ENCODE measurements at places on chromosomes 3 and 15.
A peak's percentile ranks its signal among the peaks of the same experiment; 100 is the strongest.

GRCh38 chr3:49661281-49661680 lies 12.9 kb upstream of the APEH start:
- no peak for DNase-seq

DNA sequence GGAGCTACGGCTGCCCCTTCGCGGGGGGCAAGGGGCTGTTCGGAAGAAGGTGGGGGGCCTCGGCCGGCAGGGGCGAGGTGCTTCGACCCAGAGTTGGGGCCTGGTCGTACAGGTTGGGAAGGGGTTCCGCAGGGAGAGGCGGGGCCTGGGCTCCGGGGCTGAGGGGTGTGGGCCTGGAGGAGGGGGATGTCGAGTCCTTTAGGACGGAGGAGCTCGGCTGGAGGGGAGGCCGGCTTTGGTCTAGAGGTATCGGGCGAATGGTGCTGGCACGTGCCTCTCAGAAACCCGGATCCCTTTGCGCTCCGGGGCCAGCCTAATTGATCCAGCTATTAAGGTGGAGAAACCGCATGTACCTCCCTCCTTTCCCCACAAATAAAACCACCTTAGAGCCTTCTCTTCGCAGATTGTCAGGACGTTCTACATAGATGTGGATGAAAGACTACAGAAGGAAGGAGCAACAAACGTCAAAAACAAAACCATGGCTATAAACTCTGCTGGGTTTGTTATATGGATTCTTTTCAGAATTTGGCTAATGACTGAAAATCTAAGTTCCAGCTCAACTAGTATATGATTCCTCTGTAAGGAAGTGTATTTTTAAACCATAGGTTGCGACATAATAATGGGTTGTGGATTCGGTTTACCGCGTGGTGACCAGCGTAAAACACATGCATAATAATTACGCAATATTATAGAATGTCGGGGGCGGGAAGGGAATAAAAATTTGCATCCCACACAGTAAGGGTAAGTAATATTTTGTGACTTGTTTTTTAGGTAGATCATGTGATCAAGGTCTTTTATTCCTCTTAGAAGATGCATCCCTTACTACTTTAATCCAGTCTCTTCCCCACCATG lies 644 bp upstream of the NGLY1 start:
- no peak for DNase-seq

DNA sequence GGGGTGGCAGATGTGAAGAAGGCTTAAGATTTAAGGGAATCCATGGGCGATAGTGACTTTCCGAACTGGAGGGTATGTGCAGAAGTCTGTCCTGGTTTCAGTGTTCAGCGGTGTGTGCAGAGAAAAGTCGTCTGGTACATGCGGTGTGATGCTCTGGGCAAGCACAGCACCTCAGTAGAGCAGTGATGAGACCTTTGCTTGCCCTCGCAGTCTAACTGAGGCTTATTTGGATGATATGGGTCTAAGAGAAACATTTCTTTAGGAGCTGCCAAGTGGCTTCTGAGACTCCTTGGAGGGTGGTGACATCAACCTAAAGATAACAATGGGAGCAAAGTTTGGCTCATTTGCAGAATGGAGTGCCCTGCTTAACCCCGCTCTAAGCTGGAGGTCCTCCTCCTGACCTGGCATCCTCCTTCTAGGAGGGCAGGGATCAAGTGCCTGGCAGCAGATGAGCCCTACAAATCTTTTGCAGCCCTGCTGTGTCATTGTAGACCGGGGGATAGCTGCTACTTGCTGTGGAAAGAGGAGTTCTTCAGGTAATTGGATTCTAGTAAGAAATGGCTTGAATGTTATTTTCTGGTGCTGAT lies 228.1 kb upstream of the AZI2 start:
- DNase-seq: no peak

DNA sequence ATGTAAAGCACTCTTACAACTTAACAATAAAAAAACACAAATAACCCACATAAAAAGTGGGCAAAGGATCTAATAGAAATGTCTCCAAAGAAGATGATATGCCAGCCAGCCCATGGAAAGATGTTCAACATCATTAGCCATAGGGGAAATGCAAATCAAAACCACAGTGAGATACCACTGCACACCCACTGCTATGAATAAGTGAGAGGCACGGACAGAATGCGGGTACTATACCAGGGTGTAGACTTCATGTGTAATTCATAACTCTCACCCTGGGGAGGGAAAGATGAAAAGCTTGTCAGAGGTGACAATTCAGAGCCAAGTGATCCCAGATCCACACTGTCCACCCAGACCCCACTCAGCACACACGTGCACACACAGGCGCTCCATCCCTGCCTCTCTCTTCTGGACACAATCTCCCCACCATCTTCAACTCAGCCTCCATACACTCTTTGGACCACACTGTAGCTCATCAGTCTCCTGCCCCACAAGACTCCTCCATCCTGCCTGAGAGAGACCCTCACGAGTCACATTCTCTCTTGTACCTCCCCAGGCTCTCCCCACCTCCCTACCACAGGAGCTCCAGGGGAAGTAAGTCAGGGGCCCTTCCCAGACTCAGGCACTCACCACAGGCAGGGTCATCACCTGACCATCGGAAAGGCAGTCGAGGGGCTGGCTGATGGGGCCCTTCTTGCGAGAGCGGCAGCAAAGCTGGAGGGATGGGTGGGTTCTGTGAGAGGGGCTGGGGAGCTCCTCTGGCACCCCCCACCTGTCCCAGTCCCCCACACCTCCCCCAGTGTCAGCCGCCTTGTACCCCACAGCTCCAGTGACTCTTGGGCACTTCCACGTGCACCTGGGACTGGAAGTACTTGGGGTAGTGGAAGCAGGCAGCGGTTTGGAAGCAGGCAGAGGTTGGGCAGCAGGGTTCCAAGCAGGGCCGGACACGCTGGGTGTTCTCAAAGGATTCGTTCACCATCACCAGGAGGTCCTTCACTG lies 21.3 kb downstream of the PLA2G4E start:
- DNase-seq: no peak

- no peak for DNase-seq
Measured at GRCh38 chr3:38154625-38155255, 10.6 kb upstream of the OXSR1 start.

DNA sequence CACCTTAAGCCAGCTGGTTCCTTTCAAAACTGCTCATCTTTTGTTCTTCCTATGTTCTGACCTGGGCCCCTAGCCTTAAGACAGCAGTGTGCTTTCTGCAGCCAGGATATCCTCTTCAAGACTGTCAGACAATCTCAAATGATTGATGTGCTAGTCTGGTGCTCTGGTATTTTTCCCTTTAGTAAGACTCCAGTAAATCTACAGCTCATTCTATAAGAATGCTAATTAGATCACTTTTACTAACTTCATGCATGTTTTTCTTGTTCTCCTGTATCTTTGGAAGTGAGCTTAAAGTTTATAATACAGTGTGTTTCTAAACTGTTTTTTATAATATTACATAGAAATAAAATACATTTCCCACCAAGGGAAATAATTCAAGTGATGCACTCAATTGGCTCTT lies 220.9 kb upstream of the NANOGP8 start:
- DNase-seq: no peak

DNA sequence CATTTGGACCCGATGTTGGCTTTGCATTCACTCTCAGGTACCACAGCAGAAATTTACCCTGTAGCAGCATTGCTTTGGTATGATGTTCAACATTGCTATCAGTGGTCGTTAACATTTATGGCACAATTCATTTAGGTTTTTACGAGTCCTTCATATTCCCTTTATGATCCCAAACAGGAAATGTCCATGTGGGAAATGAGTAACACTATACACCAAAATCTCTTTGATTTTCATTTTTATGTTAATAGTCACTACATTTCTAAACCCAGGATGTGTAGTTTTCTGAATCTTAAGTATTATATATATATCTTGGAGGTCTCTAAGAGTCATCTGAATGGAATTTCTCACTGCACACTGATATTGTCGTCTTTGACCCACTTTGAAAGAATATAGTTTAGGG lies 78.5 kb upstream of the RBMS3 start:
- DNase-seq: no peak

GRCh38 chr3:82824491-82824890 lies 1063.0 kb upstream of the GBE1 start:
- DNase-seq: no peak

GRCh38 chr15:80494351-80494751 lies 90.2 kb downstream of the ARNT2 start:
- no peak for DNase-seq

DNA sequence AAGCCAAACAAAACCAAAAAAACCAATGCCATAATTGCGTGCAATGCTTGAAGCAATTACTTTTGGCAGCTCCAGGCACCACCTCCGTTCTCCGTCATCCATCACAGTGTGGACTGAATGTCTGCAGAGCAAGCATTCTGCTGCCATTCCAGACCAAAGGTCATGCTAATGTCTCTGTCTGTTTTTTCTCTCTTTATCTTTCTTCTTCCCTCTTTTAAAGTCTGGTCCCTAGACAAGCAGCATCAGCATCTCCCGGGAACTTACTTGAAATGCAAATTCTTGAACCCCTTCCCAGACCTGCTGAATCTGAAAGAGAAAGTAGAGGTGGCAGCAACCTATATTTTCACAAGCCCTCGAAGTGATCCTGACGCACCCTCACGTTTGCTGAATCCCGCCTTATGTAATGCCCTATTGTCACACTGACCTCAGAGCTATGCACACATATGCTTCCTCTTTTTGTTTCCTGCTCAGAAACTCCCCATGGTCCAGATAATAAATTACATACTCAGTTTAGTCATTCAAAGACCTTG lies 297.3 kb upstream of the PROK2 start:
- DNase-seq: no peak

- DNase-seq: no peak
Measured at GRCh38 chr3:143065364-143065763, 54.2 kb upstream of the CHST2 start.

- DNase-seq: no peak
Measured at GRCh38 chr15:92069308-92070250, 216.1 kb downstream of the SLCO3A1 start.

DNA sequence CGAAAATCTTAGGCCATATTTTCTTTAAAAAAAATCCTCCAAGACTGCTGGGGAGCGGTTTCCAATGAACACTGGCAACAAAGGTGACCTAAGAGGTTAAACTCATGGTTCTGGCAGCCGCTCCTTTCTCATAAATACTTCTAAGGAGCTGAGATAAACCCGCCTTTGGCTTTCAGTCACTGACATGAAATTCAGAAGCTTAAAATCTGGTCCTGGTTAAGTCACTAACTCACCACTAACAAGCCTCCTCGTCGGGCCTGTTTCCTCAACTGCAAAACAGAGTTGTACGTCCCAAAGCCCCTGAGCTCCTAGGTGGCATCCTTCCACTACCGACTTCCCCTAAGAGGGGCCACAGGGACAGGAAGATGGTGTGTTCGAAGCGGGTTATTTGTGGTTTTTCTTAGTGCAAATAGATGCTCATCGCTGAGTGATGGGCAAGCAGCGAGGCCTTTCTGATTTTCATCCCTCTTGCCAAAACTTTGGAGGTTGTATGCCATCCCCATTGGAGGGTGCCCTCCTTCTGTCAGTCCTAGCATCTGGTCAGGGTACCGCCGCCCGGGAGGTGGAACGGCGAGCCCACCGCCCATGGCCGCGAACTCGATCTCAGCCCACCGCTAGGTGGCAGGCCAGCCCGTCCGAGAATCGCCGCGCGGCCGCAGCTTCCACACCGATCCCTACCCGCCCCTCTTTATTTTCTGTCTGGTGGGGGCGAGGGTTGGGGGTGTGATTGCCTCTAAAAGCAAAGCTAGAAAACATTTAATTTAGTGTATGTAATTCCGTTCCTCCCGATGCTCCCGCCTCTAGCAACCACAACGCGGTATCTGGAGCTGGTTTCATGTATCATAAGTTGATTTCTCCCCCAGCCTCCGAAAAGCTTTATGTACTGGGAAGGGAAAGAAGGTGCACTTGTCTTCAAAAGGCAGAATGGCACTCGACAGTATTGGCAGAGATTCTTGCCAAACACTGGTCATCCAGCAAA lies 4.6 kb downstream of the BCL6 start:
- DNase-seq: peak; percentile 50

DNA sequence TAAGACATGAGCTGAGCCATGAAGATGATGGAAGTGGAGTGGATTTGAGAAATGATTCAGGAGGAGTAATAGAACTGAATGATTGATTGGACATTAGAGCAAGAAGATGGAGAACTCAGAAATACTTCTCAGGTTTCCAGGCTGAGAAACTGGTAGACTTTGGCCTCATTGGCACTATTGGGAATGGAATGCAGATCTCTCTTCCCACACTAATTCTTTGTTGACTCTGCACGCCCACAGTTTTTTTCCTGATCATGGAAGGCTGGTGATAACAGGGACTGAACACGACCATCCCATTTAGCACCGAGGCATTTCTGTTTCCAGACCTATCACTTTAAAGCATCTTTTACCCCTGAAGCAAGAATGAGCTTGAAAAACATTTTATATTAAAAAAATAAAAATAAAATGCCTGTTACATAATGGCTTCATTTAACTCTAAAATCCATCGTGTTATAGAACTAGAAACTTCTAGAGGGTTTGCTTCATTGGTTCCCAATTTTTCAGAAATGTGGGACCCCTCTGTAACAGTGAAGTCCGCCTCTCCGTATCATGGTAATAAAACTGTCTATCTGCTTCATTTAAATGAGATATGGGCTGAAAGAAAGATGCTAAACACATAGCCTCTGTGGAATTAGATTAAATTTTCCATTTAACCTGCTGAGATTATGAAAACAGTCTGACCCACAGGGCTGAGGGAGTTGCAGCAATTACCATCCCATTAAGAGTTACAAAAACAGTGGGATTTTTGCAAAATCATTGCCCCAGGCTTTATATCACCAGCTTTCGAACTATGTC lies 562.0 kb upstream of the CFAP20DC start:
- no peak for DNase-seq

- DNase-seq: no peak
Measured at GRCh38 chr15:78129751-78130287, 1.4 kb downstream of the CIB2 start.

DNA sequence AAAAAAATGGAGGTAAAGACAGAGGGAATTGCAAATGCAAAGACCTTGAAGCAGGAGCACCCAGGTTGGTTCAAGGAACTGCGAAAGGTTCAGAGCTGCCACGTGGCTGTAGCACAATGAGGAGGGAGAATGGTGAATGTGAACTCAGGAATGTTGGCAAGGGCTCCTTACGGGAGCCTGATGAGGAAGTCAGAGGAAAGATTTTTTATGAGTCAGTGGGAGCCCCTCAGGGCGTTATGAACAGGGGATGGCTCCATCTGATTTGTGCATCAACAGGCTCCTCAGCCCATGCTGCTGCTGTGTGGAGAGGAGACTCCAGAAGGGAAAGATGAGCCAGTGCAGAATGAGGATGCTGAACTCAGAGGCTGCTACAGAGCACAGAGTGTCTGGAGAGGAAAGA lies 194.4 kb downstream of the ARRDC4 start:
- no peak for DNase-seq

DNA sequence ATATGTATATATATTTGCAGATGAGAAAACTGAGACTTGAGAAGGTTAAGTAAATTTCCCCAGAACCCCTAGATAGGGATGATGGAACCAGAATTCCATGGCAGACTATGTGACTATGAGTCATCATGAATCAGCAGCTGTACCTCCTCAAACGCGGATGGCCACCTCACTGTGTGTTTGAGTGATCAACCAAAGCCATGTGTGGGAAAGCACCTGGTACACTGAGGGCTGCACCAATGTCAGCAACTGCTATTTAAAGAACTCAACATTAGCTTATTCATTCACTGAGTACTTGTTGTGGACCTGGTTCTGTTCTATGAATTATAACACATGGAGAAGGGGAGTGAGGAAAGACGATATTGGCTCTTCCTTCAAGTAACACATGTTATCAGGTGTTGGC lies 377.0 kb downstream of the GAP43 start:
- DNase-seq: no peak

GRCh38 chr15:31023841-31024240 lies 32.4 kb upstream of the MTMR10 start:
- no peak for DNase-seq

GRCh38 chr15:42140383-42141070 lies 15.9 kb downstream of the PLA2G4F start:
- no peak for DNase-seq

- no peak for DNase-seq
Measured at GRCh38 chr3:24273491-24273890, 221.2 kb downstream of the THRB start.

Measured in T-helper 2 cell (primary cell).